ENCODE measurements at places on chromosomes 5 and 9.

GRCh38 chr5:96997265-96997859 is 61.5 kb downstream of the LNPEP start:
- DNase-seq = peak; percentile 53

DNA sequence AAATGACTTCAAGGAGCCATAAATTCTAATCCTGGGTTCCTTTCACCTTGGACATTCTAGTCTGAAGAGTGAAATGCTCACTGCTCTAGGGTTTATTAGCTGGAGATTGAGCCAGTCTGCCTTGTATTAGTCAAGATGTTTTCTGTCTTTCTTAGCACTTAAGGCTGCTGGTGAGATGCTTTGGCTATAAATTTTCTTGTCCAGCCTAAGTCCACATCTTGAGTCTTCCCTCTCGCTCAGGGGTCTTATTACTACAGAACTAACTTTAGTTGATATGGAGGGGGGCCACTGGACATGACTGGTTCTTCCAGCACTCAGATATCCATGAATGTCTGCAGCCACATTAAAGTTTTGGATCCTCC is 316.4 kb downstream of the ARHGAP26 start:
- DNase-seq = no peak

DNA sequence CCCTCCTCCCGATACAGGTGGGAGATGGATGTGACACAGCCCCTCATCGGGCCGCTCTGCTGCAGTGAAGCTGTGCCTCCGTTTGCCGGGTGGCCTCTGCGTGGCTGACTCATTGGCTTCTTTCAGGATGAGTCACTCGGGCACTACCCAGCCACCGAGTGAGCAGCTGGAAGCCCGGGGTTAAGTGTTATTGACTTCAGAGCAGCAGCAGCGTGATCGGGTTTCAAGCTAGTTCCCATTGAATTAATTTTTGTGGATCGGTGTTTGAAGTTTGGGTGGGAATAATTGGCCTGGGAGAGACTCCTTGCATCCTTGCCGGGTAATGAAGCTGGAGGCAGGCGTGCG is 266.4 kb upstream of the IRX4 start:
- DNase-seq = no peak

DNA sequence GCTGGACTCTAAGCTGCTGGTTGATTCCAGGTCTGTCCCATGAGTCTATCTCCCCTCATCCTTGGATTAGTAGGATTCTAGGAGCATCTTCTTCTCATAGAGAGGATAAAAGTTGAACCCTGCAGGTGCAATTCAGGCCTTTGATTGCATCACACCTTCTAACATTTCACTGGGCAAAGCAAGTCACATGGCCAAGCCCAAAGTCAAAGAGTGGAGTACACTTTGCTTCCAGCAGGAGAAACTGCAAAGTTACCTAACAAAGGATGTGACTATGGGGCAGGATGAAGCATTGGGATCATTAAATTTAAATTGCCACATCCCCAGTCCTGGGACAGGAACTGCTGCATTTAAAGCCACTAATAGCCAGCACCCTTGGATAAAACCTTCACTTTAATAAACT is 51.0 kb upstream of the EGFLAM start:
- no peak for DNase-seq

DNA sequence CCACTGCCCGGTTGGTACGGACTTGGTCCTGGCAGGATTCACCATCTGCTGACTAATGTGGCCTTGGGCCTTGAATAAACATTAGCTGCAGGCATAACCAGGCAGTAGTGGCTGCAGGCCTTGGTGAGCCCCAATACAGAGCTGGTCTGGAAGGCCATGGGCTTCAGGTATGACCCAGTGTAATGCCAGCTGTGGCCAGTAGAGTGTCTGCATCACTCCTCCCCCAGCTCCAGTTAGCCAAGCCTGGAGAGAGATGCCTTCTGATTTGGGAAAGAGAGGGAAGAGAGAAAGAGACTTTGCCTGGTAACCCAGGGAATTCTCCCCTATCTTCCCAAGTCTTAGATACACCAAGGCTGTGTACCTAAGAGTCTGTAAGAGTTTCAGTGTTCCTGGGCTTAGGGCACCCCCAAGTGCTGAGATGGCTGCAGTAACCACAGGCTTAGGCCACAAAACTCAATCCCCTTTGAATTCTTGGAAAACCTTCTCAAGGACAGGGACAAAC is 5.6 kb upstream of the C5 start:
- DNase-seq = peak; percentile 10

- DNase-seq = no peak
Measured at GRCh38 chr5:1188464-1188863, 12.9 kb upstream of the SLC6A19 start.

DNA sequence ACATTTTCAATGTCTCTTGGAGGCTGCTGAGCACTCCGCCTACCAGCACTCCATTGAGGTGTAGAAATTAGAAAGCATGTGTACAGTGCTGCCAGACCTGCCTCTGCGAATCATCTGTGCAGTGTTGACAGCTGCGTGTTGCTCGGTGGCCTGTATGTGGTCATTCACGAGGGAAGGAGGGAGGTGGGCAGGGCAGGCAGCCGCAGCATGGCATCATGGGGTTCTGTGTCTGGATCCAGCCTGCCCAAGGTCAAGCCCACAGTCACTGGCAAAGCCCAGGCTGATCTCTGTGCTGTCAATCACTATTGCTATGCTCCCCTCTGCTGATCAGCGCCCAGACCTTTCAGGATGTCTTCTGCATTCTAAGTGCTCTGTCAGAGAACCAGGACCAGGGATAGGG is 8.0 kb upstream of the PDZD2 start:
- DNase-seq = no peak

DNA sequence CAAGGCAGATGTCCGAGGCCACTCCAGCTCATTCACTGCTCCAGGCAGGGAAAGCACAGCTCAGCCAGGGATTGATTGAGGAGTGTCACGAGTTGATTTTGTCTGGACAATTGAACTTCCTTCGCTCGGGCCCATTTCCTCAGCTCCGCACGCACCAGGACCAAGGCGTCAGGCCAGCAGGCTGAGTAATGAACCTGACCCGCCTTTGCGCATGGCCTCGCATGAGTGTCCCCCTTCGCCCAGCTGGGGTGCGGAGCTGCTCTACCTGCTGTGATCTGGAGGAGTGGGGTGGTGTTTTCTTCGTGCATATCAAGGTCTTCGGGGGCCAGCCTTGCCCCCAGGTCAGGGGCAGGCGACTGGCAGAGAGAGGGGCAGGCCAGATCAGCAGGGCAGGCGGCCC is 44.0 kb downstream of the VAV2 start:
- no peak for DNase-seq

DNA sequence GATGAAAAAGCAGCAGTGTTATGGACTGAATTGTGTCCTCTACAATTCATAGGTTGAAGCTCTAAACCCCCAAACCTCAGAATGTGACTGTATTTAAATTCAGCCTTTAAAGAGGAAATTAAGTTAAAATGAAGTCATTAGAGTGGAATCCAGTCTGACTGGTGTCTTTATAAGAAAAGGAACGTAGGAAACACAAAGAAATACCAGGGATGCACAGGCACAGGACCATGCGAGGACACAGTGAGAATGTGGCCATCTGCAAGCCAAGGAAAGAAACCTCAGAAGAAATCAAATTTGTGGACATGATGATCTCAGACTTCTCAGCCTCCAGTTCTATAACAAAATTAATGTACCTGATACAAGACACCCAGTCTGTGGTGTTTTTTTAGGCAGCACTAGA is 971.2 kb upstream of the CDH9 start:
- no peak for DNase-seq

DNA sequence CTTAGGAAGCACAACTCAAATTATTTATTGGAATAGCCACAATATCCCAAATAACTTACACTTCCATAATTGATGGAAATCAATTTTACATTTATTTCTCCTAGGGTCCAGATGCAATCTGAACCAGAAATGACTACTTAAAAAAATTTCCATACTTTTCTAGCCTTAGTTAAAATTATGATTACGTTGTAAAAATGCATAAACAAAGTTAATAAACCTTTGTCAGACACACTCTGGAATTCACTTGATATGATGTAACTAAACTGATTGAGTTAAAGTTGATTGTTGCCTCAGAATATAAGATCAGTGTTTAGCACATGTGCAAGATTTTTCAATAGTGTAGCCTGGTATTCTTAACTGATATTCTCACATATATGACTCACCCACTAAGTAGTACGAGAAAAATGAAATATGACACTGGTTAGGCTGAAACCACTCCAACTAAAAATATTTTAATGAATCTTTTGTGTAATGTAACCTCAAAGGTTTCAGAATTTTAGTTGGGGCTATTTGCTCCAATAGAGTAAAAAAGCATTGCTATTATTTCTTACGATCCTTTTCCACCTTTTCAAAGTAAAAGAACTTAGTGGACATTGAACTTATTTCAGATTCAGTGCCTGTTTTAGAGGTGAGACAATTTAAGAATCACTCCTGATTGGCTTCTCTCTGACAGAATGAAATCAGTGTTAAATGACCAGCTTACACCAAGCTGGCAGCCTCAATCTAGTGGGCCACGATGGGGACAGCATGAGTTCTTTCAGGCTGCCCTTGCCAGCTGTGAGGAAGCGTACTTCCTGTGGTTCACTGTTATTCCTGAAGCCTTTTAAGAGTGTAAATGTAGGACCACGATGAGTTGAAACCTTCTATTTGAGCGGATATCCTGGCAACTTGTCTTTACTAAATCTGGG is 277.2 kb upstream of the CDH9 start:
- no peak for DNase-seq

DNA sequence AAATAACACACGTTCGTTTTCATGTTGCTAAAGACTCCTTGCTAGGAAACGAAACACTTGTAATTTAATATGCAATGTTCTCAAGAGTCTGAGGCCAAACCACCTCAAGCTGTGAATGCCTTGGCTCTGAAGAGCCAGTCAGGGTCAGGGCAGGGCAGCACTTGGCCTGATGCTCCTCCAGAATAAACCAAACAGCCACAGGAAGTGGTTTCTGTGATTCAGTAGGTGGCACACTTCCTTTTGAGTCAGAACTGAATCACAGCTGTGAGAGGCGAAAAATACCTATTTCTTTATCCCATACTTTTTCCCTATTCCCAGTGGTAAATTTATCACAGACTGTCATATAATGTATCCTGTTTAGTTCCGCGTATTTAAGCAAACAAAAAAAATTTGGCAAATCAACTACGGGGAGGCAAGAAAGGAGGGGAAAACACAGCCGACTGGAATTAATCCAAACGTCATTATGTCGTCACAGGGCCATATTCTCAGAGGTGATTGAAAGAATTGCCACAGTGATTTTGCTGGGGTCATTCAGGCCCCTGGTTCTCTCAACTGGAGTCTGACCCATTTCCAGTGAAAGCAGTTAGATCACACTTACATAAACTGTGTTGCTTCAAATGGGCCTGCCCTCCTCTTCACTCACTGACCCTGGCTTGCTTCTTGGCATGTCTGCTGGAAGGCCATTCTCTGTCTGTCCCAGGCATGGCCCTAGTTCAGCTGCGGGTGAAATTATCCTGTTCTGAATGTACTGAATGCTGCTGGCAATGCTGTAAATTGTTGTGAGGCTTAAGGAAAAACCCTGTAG is 71.2 kb downstream of the ARRDC3 start:
- DNase-seq = peak; percentile 92

DNA sequence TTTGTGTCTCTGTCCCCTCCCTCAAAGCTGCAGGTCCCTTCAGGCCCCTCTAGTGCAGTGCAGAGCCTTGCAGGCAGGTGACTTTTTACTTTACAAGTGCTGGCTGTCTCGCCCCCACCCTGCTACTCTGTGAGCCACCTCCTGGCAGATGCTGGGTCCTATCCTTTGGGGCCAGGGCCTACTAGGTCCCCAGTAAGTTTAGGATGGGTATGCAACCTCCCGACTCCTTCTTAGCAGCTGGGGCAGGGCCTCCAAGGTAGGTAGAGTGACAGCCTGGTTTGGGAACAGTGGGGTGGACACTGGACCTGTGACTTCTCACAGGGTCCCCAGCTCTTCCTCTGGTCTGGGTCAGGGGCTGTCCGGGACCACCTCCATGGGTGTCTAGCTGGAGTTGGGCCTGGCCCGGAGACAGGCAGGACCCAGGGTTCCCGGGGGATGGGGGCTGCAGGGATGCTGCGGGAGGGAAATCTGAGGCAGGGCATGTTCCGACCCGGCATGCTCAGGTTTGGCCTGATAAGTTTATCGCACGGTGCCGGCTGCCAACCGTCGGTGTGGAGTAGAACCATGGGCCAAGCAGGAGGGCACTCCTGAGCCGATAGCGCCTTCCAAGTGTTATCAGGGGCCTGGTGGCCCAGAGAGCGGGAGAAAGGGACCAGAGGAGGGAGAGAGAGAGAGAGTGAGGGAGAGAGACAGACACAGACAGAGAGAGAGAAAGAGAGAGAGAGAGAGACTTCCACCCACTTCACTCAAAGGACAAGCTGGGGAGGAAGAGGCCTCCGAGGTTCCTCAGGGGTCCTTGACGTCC is 20.5 kb downstream of the GFI1B start:
- no peak for DNase-seq

DNA sequence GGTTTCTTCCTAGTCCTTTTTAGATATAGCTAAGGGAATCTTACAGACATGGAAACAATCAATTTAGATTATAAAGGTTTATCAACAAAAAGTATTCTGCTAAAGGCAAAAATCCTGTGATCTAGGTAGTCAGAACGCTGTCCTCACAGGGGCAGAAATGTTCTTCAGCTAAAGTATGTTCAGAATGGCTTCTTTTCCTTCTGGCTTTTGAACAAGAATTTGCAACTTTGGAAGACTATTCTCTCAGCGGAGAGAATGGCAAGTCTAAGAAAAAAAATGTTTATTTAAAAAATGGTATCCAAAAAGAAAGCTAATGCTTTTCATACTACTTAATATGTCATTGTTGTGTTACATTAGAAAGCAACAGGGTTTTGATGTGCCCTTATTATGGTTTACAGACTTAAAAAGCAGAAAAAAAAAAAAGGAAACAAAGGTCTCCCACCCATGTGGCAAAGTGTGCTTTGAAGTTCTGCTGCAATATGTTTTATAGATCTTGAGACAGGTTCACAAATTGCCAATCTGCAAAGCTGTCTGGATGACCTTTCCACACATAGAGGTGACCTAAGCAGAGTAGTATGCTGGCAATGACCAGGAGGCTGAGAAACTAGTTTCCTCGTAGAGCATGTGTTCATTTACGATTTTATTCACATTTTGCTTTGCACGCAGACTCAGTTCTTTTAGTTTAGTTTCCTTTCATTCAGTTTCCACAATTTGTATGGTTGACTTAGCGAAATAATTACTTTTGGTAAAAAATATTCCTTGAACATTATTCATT is 45.1 kb upstream of the PJA2 start:
- DNase-seq = no peak

All from suppressor macrophage treated with lipopolysaccharide for 4 hours (primary cell).